GOT3 (cell line): ENCODE measurements at places on chromosomes 16 and 17.

DNA sequence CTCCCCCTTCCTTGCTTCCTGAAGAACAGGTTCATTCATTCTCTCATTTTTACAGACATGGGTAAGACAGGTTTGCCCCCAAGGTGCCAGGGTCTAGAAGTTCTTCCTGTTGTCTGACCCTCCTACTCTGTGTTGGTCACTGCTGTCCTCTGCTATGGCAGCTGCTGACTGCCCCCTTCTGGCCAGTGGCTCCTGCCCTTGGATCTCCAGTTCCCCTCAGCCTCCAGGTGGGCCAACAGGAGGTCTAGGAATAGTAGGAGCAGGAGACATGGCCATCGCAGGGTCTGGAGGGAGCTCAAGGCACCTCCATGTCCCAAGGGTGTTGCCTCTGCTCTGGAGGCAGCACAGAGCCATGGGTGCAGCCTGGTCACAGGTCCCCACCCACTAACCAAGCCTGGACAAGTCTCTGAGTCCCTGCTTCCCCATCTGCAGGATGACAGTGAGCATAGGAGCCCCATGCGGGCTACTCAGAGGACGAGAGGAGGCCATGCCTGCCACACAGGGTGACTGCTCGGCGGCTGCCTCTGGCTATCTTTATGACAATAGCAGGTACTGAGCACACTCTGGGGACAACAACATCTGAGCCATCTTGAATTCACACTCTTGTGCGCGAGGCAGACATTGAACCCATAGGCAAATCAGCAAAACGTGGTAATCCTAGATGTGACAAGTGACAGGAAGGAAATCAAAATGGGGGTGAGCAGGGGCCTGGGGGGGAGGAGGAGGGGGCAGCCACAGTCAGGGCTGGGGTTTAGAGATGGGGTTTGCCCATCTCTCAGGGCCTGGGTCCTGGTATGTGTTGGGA lies 27.0 kb upstream of the NXPH3 start:
- no peak for DNase-seq

- no peak for DNase-seq
Measured at GRCh38 chr16:80973991-80974390, 32.7 kb downstream of the CMC2 start.

DNA sequence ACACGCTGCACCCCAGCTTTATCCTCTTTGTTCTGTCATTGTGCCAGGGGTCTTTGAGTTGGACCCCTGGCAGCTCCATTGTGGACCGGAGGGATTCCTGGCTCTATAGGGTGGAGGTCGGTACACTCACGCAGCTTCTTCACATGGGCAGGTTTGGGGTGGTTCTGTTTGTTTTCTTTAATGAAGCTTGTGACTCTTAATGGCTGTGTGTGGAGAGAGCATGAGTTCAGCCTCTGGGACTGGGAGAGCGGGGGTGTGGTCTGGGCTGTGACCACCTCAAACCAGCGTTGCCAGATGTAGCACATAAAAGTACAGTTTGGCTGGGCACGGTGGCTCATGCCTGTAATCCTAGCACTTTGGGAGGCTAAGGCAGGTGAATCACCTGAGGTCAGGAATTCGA lies 21.2 kb upstream of the NAGLU start:
- DNase-seq, result no peak

- no peak for DNase-seq
Measured at GRCh38 chr16:2388875-2389433, 40.3 kb upstream of the CCNF start.

DNA sequence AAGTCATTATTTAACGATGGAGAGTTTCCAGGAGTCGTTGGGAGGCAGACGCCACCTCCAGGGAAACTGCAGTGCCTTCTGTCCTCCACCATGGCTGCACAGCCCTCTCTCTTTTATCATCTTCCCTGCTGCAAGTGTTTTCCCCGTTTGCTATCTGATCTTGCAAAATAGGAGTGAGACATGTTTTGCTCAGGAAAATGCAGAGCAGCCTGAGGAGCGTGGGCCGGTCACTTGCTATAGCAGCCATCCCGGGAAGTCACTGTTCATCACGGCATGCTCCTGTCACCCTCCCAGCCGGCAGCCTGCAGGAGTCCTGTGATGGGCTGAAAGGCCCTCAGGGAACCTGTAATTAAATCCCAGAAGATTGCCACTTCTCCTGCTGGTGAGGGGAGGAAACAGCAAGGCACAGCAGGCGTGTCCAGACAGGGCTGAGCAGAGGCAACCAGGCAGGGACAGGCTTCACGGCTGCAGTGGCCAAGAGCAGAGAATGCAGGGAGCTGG lies 143.1 kb downstream of the GSG1L start:
- DNase-seq, result no peak

- DNase-seq, result no peak
Measured at GRCh38 chr17:40168262-40168832, 8.9 kb upstream of the RAPGEFL1 start.

GRCh38 chr17:8382052-8382879 lies 727 bp downstream of the RPL26 start:
- no peak for DNase-seq

- DNase-seq, result no peak
Measured at GRCh38 chr16:8788578-8789172, 8.8 kb downstream of the TMEM186 start.

- DNase-seq, result no peak
Measured at GRCh38 chr16:10850478-10850850, 26.5 kb upstream of the CIITA start.
